RKO (cell line): ENCODE measurements at places on chromosomes 12 and 14.

GRCh38 chr12:66694666-66695613 lies 16.1 kb upstream of the GRIP1 start:
- no peak for DNase-seq

DNA sequence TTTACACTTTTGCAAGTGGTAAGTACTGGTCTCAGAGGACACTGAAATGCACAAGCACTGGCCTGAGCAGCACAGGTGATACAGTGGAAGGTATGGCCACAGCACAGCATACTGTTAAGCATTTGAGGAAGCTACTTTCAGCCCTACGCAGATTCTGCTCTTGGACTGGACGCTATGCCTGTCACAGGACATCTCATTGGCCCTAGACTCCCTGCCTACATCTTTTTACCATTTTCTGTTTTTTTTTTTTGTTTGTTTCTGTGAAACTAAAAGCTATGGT lies 144.2 kb upstream of the ABCD2 start:
- DNase-seq: no peak

GRCh38 chr14:97275276-97275675 lies 478.1 kb downstream of the VRK1 start:
- DNase-seq: no peak

GRCh38 chr12:120890963-120891362 lies 13.2 kb downstream of the SPPL3 start:
- DNase-seq: no peak
